Germinal center (tissue), 1 donor: ENCODE measurements at places on chromosomes 4 and X.

DNA sequence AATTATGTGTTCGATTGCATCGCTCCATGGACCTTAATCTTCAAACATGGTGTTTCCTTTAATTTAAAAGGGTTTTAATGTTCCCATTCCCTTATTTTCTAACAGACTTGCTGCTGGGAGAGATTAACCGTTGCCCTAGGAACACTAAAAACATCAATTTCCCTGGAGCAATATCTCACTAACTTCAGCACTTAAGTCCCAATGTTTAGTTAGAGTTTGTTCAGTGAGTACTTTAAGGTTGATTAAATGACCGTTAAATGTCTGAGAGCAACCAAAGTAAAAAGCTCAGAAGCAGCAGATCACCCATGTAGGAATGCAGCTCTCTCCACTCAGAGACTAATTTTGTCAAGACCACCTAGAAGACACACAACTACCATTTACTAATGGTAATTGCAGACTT, 111.2 kb upstream of the PDE5A start:
- DNase-seq: no peak

GRCh38 chrX:82961129-82961528, 547.0 kb upstream of the POU3F4 start:
- DNase-seq: no peak

GRCh38 chr4:124177647-124178425, 534.7 kb downstream of the ANKRD50 start:
- DNase-seq: no peak

DNA sequence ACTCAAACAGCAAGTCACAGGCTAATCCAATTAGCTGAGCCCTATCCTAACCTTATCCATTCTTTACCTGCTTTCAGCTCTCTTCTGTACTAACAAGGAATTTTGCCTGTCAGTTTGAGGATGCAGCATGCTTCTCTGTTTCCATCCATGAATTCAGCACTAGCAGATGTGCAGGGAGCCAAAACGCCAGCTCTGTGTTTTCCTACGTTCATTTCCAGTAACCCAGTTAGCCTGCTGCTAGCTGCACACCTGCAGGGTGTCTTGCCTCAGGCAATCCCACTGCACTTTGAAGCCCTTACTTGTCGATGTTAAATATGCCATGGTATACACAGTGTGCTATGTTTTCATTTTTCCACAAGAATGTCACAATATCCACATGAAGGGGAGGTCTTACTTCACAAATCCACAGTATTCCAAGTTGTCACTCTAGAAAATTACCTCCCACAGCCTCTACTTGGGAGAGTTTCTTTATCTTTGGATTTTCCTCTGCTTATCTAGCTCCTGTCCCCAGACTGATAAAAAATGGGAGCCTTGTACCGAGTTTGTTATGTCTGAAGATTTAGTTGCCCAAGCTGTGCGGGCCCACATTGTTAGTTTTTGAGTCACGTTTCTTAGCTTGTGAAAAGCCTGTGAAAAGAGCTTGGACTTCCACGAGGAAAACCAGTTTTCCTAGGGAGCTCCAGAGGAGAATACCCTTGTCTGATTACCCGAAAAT, 127.6 kb upstream of the HHIP start:
- DNase-seq: no peak
